ENCODE measurements at places on chromosomes 16 and 17.
A peak's percentile ranks its signal among the peaks of the same experiment; 100 is the strongest.

DNA sequence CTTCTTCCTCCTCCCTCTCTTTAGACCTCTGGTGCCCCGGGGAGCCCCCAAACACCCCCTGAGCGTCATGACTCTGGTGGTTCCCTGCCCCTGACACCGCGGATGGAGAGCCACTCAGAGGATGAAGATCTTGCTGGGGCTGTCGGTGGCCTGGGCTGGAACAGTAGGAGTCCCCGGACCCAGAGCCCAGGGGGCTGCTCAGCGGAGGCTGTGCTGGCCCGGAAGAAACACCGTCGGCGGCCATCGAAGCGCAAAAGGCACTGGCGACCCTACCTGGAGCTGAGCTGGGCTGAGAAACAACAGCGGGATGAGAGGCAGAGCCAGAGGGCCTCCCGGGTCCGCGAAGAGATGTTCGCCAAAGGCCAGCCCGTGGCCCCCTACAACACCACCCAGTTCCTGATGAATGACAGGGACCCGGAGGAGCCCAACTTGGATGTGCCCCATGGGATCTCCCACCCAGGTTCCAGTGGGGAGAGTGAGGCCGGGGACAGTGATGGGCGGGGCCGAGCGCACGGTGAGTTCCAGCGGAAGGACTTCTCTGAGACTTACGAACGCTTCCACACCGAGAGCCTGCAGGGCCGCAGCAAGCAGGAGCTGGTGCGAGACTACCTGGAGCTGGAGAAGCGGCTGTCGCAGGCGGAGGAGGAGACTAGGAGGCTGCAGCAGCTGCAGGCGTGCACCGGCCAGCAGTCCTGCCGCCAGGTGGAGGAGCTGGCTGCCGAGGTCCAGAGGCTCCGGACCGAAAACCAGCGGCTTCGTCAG is 7.5 kb downstream of the HEXIM2 start:
- no peak for DNase-seq

DNA sequence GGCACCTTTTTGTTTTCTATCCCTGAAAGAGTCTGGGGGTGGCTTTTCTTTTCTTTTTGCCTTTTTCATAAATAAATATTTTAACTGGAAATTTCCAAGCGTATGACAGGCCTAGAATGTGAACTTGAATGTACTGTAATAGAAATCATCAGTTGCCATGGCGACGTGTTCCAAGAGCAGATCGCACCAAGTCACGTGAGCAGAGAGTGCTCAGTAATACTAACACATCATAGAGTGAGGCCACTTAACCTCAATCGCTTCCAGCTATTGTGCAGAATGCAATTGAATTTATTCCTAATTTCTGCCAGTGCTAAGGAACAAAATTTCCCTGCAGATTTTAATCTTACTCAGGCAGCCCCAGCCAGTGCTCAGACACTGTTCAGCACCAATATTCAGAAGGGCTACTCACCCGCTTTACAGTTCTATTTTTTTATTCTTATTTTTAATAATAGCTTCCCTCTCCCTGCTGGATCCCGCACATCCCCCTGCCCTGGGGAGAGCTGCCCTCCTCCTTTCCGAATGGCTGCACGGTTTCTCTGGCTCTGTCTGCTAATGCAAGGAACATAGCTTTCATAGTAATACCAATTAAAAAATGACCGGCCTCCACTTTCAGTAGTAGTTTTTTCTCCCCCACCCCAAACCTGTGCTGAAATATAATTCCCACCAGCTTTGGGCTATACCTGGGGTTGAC is 26.2 kb upstream of the PMFBP1 start:
- peak; percentile 32 for DNase-seq

DNA sequence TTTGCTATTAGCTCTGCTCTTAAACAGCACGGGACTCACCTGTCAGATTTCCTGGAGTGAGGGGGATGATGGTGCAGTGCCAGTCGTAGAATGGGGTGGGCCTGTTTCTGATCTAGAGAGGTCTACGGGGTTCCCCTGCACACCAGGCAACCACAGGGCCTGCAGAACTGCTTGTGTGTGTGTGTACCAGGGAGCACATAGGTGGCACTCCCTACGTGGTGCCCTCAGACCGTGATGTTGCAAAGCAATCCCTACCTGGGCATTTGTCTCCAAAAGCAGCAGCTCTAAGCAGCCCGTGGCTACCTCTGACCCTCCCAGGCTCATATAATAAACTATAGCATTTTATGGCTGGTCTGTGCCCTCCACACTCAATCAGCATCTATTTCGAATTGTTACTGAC is 38.5 kb downstream of the MPRIP start:
- DNase-seq, result no peak

- DNase-seq, result no peak
Measured at GRCh38 chr16:15976225-15976812, 26.9 kb downstream of the ABCC1 start.

DNA sequence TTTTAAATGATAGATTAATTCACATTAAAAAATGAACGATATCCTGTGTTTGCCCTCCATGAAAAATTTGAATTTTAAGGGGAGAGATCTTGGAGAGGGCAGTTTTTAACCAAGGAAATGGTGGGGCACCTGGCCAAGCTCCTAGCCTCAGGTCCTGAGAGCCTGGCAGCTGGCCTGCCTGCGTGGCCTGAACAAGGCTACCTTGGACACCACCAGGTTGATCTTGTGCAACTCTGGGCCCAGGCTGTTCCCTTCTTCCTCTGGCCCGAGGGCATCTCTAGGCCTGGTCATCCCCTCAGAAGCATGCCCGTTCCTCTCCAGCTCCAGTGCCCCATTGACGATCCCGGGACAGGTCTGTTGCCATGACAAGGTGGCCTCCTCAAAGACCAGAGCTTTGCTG is 33.4 kb upstream of the LONP2 start:
- DNase-seq, result no peak
